Naive B cell (primary cell): ENCODE measurements at places on chromosomes 1 and 21.

DNA sequence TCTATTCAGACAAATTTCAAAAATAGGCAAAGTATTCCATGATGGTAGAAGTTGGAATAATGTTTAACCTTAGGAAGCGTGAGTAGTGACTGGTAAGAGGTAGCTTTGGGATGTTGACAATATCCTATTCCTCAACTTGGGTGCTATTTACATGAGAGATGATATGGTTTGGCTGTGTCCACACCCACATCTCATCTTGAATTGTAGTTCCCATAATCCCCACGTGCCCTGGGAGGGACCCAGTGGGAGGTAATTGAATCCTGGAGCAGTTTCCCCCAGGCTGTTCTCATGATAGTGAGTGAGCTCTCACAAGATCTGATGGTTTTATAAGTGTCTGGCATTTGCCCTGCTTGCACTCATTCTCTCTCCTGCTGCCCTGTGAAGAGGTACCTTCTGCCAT lies 67.3 kb downstream of the PLPPR4 start:
- no peak for DNase-seq

- DNase-seq, result no peak
Measured at GRCh38 chr1:37041483-37041882, 7.2 kb upstream of the GRIK3 start.

DNA sequence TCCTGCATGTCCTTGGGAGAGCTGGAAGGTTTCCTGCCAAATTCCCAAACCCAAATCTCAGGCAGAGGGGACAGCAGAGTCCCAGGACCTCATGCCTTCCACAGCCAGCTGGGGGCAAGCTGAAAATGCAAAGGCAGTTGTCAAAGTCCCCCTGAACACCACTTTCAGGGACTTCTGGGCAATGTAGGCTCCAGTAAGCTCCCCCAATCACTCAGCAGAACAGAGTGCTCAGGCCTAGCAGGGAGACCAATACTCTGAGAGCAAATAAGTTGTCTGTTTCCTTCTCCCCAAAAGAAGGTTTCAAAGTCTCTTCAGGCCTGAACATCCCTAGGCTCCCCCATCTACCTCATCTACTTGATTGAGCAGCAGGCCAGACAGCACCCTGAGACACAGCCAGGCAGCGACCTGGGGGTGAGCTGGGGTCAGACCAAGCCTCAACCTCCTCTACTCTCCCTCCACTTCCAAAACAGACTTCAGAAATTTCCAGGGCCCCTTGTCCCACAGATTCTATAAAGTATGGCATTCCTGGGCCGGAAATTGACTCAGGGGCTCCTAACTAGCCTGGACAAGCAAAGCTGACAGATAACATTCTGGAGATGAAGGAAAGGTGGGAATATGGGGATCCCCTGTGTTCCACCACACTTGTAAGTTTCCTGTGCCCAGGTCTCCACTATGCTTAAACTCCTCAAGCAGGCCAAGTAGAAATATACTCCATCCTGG lies 1.9 kb downstream of the SLC9A1 start:
- no peak for DNase-seq

GRCh38 chr1:225572422-225572821 lies 80.5 kb downstream of the ENAH start:
- no peak for DNase-seq

DNA sequence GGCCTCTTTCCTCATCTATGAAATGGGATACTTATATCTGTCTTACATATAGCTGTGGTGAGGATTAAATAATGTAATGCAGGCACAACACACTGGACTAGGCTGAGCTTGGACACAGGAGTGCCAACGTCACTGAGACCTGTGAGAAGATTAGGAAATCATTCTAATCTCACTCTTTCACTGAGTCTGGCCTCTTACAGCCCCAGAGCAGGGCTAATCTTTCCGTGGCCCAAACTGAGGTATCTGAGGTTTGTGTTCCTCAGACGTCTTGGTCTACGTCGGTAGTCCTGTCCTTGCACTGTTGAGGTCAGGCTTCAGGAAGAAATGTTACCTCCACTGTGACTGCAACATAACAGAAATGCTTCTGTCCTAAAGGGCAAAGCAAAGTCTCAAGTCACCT lies 22.6 kb upstream of the A3GALT2 start:
- DNase-seq, result no peak

DNA sequence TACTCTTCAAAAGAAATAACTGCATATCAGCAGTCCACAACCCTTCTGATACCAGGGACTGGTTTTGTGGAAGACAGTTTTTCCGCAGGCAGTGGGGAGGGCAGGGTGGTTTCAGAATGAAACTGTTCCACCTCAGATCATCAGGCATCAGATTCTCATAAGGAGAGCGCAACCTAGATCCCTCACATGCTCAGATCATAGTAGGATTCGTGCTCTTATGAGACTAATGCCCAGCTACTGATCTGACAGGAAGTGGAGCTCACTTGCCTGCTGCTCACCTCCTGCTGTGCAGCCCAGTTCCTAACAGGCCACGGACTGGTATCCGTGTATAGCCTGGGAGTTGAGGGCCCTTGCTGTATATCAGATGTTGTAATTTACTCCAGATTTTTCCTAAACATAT lies 11.5 kb downstream of the RO60 start:
- no peak for DNase-seq

- DNase-seq, result no peak
Measured at GRCh38 chr1:119748040-119748439, 20.7 kb downstream of the HMGCS2 start.

GRCh38 chr21:45047257-45047656 lies 27.1 kb upstream of the ADARB1 start:
- DNase-seq, result no peak

DNA sequence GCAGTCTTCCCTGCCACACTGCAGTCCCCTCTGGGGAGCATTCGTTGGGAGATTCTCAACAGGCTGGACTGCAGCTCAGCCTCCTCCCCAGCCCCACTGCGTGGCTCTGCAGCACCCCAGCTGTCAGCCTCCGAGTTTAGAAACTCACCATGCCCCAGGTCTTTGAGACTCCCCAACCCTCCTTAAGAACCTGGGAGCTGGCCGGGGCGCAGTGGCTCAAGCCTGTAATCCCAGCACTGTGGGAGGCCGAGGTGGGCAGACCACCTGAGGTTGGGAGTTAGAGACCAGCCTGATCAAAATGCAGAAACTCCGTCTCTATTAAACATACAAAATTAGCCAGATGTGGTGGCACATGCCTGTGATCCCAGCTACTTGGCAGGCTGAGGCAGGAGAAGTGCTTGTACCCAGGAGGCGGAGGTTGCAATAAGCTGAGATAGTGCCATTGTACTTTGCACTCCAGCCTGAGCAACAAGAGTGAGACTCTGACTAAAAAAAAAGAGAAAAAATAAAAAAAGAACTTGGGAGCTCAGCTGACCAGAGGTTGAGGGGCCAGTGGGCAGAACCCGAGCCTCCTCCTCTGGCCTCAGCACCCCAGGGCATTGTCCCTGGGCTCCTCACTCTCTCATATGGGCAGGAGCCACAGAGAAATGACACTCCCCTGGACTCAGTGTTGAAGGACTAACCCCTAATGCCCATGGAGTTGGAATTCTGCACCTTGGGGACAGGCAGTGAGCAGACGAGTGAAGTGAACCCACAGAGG lies 5.6 kb downstream of the OLIG2 start:
- DNase-seq, result no peak

DNA sequence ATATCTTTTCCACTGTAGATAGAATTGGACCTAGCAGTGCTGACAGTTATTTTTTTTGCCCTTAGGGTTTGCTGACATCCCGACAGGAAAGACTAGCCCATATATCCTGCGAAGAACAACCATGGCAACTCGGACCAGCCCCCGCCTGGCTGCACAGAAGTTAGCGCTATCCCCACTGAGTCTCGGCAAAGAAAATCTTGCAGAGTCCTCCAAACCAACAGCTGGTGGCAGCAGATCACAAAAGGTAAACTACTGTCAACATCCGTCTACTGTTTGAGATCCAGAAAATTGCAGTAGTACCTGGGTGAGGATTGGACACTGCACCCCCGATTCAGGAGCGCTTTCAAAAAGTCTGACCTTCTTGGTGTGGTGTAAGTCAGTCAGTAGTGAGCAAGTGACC lies 55.8 kb downstream of the CENPF start:
- DNase-seq, result no peak

GRCh38 chr1:185215911-185216310 lies 58.9 kb downstream of the SWT1 start:
- no peak for DNase-seq

DNA sequence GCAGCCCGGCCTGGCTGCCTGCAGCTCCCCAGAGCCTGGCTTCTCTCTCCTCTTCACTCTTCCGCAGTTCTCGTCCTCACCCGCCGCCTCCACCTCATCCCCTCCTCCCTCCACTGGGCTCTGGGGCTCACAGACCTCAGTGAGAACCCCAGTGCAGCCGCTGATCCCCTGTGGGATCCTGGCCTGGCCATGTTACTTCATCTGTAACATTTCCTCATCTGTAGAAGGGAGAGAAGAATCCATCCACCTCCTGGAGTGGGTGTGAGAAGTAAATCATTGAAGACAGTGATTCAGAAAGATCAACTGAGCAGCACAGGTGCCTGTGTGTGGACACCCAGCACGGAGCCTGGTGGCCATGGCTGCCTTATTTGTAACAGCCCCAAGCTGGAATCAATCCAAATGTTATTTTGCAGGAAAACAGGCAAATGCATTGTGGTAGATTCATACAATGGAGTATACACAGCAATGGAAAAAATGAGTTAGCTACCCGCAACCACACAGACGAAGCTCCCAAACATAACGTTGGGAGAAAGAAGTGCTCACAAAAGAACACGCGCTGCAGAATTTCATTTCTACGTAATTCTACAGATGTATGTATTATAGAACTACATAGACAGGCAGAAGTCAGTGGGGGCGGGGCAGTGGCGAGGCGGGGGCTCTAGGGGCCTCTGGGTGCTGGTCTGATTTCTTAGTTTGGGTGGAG lies 8.7 kb downstream of the LAPTM5 start:
- no peak for DNase-seq

DNA sequence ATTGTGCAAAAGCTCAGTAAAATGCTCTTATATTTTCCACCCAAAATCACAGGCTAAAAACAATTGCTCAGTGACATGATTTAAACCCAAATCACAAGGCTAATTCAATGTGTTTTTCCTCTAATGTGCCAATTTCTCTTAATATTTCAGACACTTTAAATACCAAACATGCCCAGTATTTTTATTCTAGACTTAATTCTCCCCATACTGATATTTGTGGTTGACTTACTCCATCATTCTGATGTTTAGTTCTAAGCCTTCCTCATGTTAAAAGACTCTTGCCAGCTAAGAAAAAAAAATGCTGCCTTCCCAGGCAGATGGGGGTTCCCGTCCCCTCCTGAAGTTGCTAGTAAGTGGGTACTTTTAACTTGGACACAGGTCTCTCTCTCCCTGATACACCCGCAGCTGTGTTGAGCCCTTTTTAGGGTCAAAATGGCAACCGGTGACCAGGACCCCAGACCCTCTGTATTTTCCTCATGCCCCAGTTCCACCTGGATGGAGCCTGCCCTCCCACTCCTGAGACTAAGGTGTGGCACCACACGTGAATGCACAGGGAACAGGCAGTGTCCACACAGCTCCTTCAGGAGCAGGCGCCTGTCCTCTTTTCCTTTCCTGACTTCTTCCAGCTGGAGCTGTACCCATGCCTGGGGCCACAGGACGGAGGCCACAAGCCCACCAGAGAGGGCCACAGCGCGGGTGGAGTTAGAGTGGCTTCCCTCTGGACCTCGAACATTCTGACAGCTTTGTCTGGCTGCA lies 118.9 kb downstream of the RIPK4 start:
- no peak for DNase-seq

- DNase-seq, result no peak
Measured at GRCh38 chr1:171366085-171366484, 52.1 kb downstream of the FMO4 start.

DNA sequence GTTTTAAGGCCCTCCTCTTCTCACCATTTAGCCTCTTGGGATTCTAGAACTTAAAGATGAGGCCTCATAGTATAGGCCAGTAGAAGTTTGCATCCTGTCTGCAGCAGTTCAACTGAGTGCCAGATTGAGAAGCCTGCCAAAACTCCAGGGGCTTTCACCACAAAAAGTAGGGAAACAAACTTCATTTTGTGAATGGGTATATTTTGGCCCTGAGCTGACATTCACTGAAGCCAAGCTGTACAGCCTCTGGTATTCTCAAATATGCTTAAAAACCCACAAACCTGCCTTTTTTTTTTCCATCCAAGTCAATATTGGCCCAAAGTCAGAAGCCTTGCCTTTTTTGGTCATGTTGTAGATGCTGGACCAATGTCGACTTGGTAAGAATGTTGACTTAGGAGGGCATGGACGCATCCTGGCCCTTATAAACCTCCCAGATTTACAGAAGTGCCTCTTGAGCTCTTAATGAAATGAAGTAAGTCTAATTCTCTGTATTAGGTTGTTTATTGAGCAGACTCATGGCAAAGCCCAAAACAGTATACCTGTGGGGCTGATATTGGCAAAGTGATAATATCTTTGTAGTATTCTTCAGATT lies 337.5 kb downstream of the CHRM3 start:
- DNase-seq, result no peak

DNA sequence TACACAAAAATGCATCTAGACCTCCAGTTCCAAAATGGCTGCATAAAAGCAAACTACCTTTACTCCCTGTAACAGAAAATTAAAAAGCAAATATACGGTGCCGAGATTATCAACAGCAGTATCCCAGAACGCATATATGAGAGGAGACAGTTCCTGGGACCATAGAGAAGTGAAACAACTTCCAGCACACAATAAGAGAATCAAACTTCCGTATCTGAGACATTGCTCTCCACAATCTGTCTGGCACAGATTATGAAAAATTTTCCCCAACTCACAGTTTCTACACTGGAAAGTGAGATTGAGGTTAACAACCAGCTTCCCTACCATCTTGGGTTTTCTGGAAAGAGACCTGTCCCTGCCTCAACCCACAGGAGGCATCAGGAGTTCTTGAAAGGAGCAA lies 47.2 kb upstream of the ST6GALNAC3 start:
- no peak for DNase-seq

GRCh38 chr1:67811781-67812180 lies 21.5 kb downstream of the GNG12 start:
- DNase-seq, result no peak

GRCh38 chr1:154502744-154503115 lies 518 bp upstream of the SHE start:
- no peak for DNase-seq

GRCh38 chr1:30417701-30418046 lies 305.7 kb downstream of the MATN1 start:
- no peak for DNase-seq

DNA sequence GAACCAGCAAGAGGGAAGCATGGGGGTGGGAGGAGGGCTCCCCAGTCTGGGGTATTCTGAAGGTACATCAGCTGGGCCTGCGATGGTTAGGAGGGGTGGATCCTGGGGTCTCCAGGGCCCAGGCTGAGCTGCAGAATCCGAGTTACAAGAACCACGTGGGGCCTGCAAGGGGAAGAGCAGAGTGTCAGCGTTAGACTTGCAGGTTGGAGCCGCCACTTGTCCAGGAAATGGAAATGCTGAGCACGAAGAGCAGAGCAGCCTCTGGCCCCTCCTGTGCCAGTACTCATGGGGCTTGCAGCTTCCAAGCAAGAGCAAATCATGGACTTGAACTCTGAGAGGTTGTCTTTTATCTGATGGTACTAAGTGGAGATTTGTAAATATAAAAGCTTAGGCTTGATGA lies 47.5 kb upstream of the COL6A1 start:
- no peak for DNase-seq
